ENCODE measurements at places on chromosomes 2 and 18.
A peak's percentile ranks its signal among the peaks of the same experiment; 100 is the strongest.

GRCh38 chr2:105330681-105331375, 1.3 kb upstream of the TGFBRAP1 start:
- DNase-seq: peak; percentile 33

DNA sequence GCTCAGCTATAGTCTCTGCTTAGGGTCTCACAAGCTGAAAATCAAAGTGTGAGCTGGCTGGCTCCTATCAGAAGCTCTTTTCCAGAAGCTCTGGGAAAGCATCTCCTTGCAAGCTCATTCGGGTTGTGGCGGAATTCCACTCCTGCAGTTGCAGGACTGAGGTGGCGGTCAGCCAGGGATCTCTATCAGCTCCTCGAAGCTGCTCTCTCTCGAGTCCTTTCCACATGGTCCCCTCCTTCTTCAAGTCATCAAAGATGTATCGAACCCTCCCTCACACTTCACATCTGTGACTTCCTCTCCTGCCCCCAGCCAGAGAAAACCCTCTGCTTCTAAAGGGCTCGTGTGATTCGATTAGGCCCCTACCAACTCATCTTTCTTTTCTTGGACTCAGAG, 141.7 kb downstream of the ZFP36L2 start:
- no peak for DNase-seq

GRCh38 chr2:26243470-26244308, 743 bp downstream of the HADHA start:
- DNase-seq: no peak

DNA sequence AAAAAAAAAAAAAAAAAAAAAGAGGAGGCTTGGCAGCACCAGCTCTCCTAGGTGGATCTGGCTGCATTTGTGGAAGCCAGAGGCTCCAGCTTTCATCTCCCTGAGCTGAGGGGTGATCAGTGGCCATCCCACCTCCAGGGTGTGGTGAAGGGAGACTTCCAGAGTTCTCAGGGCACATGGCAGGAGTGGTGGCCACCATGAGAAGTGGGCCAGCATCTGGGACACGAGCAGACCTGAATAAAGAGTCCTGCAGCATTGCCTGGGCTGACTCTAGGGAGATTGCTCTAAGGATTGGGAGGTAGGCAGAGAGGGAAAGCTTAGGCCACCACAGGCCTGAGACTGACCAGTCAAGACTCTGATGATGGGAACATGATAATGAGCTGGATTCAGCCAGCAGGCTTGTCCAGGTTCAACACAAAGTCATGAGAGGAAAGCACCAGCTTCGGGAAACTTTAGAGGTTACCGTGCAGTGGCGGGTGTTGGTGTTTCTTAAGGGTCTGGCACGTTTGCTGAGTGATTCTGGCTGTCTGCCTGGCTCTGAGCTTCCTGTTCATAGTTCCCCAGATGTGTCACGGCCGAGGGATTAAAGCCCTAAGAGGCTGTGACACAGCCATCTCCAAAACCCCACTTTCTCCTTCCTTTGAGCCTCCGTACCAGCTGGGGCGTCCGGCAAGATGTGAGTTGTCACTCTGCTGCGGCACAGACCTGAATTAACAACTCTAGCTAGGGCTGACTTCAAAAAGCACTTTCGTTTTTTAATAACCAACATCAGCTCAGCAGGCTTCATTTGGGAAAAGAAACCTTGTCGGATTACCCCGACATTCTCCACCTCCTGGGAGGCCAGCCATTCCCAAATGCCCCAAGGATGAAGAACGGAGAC, 38.3 kb upstream of the IL1R1 start:
- peak; percentile 72 for DNase-seq

- DNase-seq: no peak
These were observed 61.1 kb downstream of the ANTXR1 start for GRCh38 chr2:69073928-69074570.

DNA sequence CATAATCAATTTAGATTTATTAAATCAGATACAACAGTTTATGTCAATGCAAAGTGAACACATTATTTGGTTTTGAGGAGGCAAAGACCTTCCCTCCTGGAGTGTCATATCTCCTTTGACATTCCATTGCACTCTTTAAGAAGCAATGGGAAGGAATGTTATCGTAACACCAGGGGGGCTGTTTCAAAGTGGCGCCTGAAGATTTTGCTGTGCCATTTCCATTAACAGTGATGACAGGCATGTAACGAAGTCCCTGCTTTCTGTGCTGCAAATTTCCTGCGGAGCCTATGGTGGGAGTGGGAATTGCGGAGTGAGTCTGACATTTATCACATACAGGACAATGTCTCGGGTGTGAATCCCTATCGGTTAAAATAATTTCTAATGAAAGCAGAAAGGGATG, 499.6 kb upstream of the RAB6C start:
- DNase-seq: no peak

- DNase-seq: no peak
These were observed 42.0 kb upstream of the SCG2 start for GRCh38 chr2:223644136-223644535.

DNA sequence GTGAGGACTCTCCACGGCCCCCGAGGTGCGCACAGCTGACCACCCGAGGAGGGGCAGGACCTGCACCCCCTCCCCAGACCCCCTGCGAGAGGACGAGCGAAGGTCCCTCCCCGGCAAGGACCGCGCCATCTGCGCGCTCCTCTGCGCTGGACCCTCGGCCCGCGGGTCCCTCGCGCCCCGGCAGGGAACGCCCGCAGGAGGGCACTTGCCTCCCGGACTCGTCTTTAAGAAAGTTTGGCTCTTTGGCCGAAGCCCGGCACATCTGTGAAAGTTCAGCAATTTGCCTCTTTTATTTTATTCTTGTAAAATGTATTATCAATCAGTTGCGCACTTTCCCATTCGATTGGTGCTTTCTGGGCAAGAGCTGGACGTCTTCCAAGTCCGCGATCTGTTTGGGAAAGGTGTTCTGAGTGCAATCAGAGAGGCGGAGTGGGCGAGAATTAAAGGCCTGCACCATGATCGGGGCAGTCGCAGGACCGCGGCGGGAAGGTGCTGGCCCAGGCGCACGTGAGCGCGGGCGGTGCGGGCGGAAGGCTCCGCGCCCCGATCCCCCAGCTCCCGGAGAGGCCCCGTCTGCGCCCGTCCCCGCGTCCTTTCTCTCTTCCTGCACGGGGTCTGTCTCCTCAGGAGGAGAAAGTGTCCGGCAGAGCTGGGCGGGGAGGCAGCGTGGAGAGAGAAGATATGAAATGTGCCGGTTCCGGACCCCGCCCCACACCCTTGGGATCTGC, 1.6 kb upstream of the ALKAL2 start:
- DNase-seq: no peak

DNA sequence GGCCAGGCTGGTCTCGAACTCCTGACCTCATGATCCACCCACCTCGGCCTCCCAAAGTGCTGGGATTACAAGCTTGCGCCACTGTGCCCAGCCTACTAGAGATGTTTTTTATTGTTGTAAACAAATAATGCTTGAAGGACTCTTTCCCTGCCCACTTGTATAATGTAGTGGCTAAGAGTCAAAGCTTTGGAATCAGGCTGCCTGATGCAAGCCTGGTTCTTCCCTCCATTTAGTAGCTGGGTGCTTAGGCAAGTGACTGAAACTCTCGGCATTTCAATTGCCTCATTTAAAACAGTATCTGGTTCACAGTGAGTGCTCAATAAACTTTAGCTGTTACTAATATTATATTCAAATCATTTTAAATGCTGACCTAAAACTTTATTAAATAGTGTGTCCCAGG, 264.0 kb upstream of the FBXO11 start:
- DNase-seq: no peak

- DNase-seq: no peak
These were observed 165.6 kb downstream of the MREG start for GRCh38 chr2:215847718-215848117.

GRCh38 chr18:63181706-63182309, 137.8 kb downstream of the BCL2 start:
- DNase-seq: no peak

GRCh38 chr2:43051338-43051737, 175.1 kb downstream of the ZFP36L2 start:
- peak; percentile 23 for DNase-seq

- no peak for DNase-seq
These were observed 557 bp downstream of the DCC start for GRCh38 chr18:52340406-52341102.

- DNase-seq: peak; percentile 33
These were observed 30.5 kb upstream of the ATP8B1 start for GRCh38 chr18:57833441-57834101.

- DNase-seq: no peak
These were observed 239.4 kb upstream of the TANK start for GRCh38 chr2:160920791-160921303.

DNA sequence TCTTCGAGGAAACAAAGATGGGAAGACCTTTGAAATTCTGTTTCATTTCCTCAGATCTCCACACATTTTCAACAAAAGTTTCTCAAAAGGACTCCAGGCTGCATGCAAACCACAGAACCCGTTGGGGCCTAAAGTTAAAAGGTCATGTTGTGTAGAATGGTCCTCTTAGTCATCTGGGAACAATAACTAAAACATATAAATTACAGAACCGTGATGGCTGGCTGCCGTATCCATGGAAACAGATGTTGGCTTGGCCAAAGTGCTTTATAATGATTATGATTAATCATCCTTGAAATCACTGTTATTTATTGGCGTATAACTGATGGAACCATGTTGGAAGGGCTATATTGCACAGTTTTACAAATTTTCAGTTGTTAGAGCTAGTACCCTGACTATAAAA, 182.8 kb upstream of the CRIM1 start:
- DNase-seq: no peak

- DNase-seq: no peak
These were observed 25.0 kb downstream of the DCDC2C start for GRCh38 chr2:3728104-3729054.

DNA sequence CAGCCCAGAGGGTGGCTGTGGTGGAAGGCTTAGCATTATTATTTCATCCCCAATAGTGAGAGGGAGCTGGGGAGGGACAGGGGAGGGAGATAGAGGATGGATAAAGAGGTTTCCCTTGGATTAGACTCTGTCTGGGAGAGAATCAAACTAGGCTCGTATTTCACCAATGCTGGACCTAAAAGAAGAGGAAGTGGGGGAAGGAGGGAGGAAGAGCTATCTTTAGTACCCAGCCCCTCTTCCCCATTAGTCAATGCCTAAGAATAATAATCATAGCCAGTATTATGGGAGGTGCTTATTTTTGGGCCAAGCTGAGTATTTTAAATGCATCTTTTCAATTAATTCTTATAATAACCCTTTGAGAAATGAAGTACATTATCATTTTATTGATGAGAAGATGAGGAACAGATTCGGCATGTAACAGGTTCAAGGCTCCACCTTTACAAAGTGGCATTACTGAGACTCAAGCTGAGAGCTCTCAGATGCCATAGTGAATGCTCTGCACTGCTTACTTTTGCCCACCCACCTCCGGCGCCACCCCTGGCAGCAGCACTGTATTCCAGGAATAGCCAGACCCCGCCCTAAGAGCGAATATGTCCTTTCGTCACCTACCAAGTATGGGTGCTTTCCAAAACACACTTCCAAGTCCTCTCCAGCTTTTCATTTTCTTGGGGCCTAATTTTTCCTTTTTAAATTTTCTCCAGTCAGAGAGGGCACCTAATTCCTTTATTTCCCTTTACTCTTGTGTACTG, 21.0 kb downstream of the PAX8 start:
- no peak for DNase-seq
